ENCODE measurements at places on chromosomes 7 and 10.
A peak's percentile ranks its signal among the peaks of the same experiment; 100 is the strongest.

- DNase-seq, result no peak
These were observed 15.4 kb downstream of the TMEM273 start for GRCh38 chr10:49172777-49173132.

- no peak for DNase-seq
These were observed 32.7 kb downstream of the DOCK4 start for GRCh38 chr7:112173568-112173905.

- DNase-seq, result no peak
These were observed 23.4 kb upstream of the FIGNL1 start for GRCh38 chr7:50473531-50473930.

GRCh38 chr10:70757856-70758255, 27.3 kb downstream of the TBATA start:
- DNase-seq, result no peak

- no peak for DNase-seq
These were observed 5.3 kb downstream of the DNAJB12 start for GRCh38 chr10:72349438-72349837.

DNA sequence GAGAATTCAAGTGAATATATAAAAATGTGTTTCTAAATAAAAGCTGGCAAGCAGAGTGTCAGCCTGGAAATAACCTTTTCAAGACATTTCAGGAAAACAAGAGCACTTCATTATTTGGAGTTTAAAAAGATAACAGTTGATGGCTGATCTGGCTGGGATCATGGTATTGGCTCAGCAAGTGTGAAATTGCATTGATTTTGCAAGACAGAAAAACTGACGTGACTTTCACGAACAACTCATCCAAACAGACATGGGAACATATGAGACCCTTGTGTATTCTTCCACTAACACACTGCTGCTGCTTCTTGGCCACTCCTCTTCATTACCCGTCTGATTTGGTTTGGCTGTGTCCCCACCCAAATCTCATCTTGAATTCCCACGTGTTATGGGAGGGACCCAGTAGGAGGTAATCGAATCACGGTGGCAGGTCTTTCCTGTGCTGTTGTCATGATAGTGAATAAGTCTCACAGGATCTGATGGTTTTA, 108.5 kb downstream of the RAB18 start:
- DNase-seq, result no peak

DNA sequence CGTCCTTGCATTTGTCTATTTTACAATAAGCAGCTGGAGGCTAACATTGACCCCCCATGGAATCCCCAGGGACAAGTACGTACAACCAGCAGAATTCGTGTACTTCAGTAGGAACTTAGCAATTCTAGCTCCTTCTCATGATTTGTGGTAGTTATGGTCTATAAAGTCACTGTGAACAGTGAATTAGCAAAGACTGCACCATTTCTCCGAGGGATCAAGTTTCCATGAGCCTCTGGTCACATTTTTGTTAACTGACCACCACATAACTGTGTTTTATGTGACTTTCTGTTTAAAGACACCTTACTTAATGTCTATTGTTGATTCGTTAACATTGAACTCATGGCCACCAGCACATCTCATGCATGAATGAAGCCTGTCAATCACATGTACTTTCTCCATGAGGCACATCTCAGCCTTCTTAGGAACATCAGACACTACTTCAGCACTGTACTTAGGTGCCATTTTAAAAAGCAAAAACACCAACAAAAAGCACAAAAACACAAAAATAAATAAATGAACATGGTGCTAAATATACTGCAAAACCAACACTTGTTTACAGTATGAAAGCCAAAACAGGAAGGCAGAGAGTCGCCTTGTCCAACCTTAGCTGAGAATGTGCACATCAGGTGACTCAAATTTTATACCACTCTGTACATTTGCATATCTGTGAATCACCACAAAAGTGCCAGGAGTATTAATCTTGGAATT, 9.0 kb upstream of the UCN3 start:
- no peak for DNase-seq

- DNase-seq, result no peak
These were observed 32.6 kb downstream of the GRID1 start for GRCh38 chr10:86333826-86334487.

DNA sequence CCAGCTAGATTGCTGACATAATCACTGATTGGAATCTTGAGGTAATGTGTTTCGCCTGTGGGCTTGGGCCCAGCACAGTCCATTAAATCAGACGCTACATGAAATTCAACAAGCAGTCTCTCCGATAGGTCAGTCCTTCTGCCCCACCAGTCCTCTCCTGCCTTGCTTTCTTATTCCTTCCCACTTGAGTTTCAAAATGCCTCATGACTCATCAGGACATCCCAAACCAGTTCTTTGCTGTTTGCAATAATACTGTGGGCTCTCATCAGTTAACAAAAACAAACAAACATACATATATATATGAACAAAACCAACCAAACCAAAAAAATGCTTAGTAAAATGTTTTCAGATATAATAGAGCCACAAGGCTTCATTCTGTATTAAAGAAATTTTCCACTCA, 599.0 kb downstream of the SORCS1 start:
- no peak for DNase-seq

- no peak for DNase-seq
These were observed 100.9 kb upstream of the TAS2R16 start for GRCh38 chr7:123096434-123096833.

DNA sequence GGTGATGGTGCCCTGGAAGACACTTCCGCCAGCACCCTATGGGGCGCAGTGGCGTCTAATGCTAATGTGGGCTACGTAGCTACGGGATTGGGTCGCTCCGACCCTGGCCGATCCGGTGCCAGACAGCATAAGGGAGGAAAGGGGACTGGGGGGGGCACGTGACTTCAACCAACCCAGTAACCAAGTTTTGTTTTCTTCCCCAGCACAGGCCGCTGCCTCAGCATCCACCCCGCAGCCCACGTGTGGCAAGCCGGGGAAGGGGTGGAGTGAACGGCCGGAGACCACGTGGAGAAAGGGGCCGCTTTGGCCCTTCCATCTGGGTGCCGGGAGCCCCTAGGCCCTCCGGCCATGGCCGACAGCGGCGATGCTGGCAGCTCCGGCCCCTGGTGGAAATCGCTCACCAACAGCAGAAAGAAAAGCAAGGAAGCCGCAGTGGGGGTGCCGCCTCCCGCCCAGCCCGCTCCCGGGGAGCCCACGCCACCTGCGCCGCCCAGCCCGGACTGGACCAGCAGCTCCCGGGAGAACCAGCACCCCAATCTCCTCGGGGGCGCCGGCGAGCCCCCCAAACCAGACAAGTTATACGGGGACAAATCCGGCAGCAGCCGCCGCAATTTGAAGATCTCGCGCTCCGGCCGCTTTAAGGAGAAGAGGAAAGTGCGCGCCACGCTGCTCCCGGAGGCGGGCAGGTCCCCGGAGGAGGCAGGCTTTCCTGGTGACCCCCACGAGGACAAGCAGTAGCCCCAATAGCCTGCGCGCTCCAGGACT, 2.5 kb downstream of the PRR15 start:
- DNase-seq, result no peak

DNA sequence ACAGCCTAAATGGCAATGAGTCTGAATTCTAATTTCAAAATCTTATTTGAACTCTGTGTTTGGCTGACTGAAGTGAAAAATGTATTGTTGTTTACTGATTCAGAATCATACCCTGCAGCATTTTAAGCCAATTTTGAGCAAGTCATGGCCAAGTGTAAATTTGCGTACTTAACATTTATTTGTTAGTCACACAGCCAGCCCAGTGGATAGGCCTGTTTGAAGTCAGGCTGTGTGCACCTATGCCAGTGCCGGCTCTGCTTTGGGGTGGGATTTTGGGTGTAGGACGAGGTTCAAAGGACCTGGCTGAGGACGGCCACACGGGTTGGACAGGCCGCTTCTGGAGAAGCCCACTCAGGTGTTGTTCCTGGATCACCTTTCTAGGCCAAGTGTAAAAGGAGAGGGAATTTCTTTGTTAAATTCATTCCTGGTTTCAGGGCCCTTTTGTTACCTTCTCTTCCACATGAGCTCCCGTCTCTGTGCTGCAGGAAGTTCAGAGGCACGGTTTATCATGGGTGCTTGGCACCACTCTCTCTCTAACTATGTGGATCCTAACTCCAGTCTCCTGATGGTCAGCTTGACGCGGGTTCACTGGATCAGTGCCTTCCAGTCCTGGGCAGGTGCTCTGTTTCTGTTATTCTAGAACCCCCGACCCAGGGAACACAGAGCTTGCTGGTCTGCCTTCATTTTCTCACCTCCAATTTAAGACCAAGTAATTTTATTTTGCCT, 84.7 kb downstream of the CCNY start:
- DNase-seq, result no peak

DNA sequence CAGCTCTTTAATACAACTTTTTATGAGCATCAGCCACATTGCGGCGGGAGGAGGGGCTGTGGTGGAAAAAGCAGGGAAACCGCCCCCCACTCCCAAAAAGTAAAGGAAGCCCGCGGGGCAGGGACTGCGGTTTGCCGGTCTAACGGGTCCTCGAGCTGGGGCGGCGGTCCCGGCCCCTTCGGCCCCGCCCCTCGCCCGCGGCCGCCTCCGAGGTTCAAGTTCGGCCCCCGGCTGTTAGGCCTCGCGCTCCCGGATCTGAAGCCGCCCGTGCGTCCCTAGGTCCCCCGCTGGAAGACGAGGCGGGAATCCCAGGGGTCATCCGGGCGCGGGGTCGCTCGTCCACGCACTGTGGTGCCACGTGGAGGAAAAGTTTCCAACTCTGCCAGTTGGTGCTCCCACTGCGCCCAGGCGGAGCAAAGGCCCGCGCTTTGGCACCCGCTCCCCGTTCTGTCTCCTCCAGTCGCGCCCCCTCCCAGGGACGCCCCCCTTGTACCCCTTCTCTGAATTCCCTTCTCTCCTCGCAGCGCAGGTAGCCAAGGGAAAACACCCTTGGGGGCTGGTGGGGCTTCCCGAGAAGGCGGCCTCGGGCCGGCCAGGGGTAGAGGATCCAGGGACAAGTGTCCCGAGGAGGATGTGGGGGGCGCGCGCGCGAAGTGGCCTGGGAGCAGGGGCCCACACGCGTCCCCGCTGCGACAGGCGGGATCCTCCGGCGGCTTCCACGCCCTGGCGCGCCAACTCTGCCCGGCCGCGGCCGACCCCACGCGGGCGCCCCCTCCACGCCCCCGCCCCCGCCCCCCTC, 798 bp upstream of the AUTS2 start:
- DNase-seq, result no peak

GRCh38 chr7:2863461-2864066, 19.5 kb upstream of the GNA12 start:
- DNase-seq, result peak; percentile 88

GRCh38 chr10:10911471-10911921, 106.2 kb upstream of the CELF2 start:
- DNase-seq, result peak; percentile 79

GRCh38 chr10:132151951-132152505, 34.7 kb upstream of the DPYSL4 start:
- no peak for DNase-seq

DNA sequence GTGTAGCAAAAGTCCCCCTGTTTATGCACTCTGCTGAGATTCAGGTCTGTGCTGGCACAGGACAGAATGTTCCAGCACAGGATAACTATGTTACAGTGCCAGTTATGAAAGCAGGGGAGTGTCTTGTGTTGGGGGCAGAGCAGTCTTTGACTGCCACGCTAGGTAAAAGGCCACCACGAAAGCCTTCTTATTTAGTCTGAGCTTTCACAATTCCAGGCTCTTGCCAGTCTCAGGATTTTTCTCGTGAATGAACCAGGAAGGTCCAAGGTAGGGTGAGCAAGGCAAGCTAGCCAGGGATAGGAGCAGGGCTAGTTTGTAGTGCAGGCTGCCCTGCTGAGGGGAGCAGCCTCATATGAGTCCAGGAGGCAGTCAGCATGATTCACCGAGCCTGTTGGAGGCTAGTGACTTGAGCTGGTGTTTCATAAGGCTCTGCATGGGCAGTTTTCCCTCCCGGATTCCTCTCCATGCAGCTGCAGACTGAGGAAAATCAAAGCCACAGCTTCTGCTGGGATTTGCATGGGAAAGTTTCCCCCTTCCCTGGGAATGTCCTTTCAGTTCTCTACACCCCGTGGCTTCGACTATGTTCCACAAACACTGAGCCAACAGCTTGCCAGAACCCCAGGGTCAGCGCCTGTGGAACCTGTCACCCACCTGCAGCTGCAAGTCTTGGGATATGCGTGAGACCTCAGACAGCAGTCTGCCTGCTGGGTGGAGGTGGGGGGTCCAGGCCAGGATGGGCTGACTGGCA, 112.3 kb downstream of the JCAD start:
- DNase-seq, result peak; percentile 69

DNA sequence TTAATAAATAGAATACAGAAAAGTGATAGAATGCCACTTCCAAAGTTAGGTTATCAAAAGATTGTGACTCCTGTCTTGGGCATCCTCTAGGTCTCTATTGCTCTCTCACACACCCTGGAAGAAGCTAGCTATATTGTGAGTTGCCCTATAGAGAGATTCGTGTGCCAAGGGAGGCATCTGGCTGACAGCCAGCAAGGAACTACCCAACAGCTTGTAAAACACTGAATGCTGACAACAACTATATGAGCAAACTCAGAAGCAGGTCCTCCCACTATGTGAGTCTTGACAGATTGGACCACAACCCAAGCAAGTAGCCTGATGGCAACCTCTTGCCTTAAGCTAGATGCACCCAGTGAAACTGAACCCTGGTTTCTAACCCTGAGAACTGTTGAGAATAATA, 55.7 kb upstream of the CDK14 start:
- DNase-seq, result no peak

GRCh38 chr7:43431020-43431595, 151.8 kb upstream of the STK17A start:
- DNase-seq, result peak; percentile 4

Measured in fibroblast of the conjunctiva (primary cell).